Fibroblast of the aortic adventitia (primary cell): ENCODE measurements at places on chromosomes 7 and 10. TPM values are rescaled to one million over a fixed set of nuclear protein-coding genes. Genes with fewer than 3 reads are reported as not detected.

ZP3 gene
- 0.63 and 2.9 TPM in 2 replicates for total RNA-seq

DNA sequence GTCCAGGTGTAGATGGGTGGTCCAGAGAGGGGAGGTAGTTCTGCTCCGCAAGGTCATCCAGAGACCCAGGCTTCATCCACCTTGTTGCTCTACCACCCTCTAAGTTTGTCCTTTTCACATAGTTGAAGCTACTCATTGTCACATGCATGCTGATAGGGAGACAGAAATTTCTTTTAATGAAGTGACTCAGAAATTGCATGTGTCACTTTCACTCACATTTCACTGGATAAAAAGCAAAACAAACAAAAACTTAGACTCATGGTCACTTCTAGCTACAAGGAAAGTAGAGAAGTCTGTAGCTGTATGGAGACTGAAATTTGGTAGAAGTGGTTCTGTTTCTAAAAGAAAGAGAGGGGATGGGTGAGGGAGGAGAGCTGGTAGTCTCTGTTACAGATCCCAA, 161.9 kb downstream of the SORCS3 start:
- no peak for DNase-seq

DNA sequence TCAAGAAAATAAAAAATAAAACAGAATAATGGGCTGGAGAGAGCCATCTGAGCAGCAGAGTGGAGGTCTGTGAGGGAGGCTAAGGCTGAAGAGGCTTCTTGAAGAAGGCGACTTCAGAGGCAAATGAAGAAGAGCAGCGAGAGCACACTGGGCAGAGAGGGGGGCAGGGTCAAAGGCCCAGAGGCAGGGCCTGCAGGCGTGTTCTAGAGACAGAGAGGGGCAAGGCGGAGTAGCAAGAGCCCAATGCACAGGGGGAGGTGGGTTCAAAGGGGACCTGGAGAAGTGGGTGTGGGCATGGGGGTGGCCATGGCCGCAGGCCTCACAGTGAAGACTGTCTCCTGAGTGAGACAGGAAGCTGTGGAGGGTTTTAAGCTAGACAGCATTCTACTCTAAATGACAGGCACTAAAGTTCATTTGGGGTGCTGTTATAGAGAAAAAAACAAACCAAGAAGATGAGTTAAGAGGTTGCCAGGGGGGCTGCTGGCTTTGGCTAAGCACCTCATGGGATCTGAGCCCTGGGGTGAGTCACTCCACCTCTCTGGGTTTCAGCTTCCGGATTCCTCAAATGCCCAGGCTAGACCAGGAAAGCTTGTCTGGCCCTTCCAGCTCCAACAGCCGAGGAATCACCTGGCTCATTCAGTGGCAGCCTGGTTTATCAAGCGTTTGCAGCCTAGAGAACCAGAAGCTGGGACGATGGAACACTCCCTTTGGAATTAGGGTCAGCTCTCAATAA, 81.7 kb downstream of the DLG5 start:
- peak; percentile 82 for DNase-seq

DNA sequence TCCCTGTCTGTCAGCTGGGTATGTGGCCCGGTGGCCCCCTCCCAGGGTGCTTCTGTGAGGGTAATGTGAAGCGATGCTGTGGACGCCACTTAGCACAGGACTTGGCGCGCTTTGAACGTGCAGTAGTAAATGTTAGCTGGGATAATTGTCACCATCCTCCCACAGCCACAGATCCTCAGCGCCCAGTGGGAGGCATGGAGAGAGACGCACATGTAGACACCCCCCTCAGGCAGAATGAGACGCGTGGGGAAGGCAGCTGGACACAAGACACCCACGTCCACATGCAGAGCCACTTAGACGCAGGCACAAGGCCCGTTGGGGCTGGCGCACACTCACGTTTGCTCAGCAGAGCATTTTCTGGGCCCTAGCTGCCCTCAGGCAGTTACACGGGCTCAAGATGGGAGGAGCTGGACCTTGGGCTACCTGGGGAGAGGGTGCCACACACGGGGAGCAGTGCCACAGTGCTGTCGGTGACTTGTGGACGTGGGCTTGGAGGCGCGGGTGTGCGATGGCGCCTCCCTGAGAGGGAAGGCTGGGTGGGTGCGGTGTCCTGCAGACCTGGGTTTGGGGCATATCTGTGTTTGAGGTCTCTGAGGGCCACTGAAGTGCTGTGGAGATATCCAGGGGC, 26.4 kb downstream of the ADCYAP1R1 start:
- no peak for DNase-seq

TDRD1 gene
- total RNA-seq: 0.25 and 0.45 TPM in 2 replicates

- no peak for DNase-seq
Observed at GRCh38 chr7:75614401-75614800, 122.3 kb downstream of the SPDYE5 start.

AUTS2 gene
- 10.7 and 33.4 TPM in 2 replicates for total RNA-seq

DNA sequence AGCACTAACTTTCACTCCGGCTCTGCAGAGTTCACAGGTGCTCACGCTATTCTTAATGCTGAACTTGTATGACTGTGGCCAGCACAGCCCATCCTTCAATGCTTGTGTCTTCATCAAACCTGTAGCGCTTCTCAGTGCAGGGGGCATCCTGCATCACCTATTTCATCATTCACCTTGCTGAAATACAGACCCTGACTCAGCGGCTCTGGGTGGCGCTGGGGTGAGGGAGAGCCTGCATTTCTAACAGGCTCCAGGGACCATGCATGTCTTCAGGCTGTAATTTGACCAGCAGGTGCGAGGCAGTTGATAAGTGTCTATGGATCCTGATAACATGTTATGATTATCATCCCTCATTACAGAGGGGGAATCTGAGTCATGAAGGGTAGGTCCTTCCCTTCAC, 89.3 kb downstream of the VOPP1 start:
- DNase-seq: no peak

- DNase-seq: no peak
Observed at GRCh38 chr10:6148908-6149307, 53.8 kb upstream of the PFKFB3 start.

GRCh38 chr10:14074062-14074884, 256.5 kb downstream of the FRMD4A start:
- peak; percentile 100 for DNase-seq

SUV39H2 gene
- total RNA-seq: 6.5 and 26.8 TPM in 2 replicates

GRCh38 chr10:70477661-70478162, 855 bp upstream of the PALD1 start:
- peak; percentile 15 for DNase-seq

DNA sequence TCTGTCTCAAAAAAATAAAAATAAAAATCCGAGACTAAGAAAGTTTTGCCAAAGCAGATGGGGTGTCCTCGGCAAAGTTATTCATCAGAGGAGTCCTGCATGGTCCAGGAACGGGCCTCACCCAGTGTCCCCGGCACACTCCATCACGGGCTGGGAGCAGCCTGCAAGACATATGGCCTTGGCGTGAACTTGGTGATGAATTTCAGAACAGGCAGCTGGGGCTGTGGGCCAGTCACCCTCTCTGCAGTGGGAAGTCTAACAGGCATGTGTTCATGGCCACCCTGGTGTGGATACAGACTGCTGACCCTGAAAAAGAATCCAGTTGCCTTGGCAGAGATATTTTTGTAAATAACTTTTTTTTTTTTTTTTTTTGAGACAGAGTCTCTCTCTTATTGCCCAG, 34.7 kb downstream of the NPTX2 start:
- no peak for DNase-seq

DNA sequence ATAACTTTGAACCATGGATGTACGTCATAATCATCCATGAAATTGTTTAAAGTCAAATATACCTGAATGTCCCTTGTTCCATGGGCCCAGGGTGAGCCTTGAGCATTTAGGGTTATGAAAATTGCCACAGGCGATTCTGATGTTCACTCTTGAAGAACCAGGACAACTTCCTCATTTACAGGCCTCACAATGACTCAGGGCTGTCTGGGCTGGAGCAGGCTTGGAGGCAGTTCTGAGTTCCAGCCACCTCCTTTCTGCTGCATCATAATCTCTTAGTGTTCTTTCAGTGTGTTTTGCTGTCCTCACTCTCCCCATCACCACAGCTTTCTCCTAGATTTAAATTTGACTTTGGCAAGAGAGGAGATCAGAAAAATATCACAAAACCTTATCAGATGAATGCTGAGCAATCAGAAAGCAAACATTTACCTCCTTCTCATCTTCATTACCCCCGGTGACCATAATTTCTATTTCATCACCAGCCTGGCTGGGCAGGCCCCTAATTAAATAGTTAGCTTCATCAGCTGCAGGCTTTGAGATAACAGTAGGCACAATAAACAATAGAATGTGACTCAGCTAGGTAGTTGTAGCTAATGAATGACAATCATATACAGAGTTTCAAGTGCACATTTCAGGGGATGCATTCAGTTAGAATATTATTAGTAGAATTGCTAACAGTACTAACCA, 571.0 kb downstream of the SH2D4B start:
- no peak for DNase-seq

PAX4 gene
- not detected in 2 replicates for total RNA-seq

- DNase-seq: no peak
Observed at GRCh38 chr10:49749556-49750491, 12.3 kb downstream of the OGDHL start.

NEUROG3 gene
- total RNA-seq: not detected in 2 replicates

GRCh38 chr7:39526666-39527065, 39.5 kb upstream of the YAE1 start:
- DNase-seq: no peak

KIAA1549 gene
- 0.57 and 3.7 TPM in 2 replicates for total RNA-seq

DNA sequence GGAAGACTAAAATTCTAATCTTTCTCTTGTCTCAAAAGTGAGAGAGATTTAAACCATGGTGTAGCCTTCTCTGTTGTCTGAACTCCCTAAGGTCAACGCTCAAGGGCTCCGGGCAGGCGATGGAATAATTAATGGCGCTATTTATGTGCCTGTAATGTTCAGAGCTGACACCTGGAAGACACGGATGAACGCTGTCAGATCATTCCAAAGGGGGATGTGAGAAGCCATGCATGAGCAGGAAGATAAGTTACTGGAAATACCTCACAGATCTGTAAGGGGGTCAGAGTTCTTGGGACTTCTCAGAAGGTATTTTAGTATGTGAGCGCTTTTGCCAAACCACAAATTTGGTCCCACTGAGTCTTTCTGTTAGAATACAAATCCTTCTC, 73.3 kb upstream of the MTPN start:
- no peak for DNase-seq

DNA sequence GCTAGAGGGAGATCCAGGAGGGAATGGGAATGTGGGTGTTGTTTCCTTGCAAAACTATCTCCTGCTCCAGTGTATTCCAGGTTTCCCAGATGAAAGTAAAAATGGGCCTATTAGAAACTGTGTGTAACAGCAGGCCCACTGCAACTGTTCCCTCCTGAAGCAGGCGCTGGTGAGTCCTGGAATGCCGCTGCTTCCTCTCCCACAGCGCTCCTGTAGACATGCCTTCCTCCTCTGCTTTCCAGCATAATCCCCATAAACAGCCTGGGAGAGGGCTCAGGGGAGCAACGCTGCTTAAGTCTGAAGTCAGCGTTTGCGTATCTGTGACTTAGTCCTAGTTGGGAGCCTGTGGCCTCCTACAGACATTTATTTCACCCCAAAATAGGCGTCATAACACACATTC, 551.0 kb upstream of the FOXK1 start:
- no peak for DNase-seq

DNA sequence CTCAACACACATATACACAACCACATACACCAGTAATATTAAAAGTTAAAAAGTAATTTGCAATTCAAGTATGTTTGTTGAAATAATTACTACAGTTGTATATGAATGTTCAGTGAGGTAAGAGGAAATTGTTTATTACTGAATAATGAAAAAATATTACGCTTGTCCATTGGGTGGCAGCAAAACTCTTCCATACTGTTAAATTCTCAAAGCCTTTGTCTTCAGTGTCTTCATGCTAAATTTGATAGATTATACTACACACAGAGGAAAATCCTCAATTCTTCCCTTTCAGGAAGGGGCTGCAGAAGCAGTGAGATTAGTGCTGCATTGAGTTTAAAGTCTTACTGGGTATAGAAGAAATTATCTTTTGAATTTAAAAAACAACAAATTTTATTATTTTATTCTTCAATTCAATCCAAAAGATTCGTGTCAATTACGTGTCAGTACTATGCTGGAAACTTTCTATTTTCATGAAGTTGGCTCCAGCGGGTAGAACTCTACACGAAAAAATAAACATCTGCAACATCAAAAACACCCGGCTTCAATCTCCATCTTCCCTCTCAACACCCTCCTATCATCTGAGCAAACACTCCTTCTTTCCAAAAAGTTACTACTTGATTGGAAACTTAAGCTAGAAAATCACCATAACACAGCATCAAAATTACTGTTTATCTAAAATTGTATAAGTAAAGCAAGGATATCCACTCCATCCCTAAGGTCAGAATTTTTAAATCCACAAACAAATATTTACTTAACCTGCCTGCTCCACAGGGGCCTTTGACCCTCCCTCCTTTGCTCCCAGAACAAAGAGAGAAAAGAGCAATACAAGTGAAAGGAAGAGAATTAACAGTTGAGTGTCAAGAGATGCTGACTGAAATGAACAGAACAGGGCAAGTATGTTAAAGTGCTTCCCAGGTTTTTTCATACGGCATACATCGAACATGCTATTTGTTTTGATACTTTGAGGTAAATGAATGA, 37.0 kb upstream of the TES start:
- peak; percentile 81 for DNase-seq

DNA sequence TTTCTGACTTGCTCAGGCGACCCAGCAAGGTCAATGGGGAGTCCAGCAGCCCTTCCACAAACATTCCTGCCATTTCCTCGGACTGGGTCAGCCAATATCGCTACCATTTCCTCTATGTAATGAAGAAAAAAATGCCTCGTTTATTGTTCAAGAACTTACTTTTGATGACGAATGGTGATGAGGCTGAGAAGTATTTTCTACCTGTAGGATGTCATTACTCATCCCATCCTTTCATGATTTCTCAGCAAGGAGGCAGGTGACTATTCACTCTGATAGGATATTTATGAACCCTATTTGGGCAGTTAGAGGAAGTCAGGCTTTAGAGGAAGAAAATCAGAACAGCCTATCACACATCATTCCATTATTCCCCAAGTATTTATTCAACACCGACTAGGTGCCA, 178.6 kb downstream of the FANK1 start:
- DNase-seq: no peak

- DNase-seq: no peak
Observed at GRCh38 chr7:7821517-7821916, 103.1 kb upstream of the RPA3 start.

FBXL13 gene
- total RNA-seq: 2.9 and 3.4 TPM in 2 replicates

DNA sequence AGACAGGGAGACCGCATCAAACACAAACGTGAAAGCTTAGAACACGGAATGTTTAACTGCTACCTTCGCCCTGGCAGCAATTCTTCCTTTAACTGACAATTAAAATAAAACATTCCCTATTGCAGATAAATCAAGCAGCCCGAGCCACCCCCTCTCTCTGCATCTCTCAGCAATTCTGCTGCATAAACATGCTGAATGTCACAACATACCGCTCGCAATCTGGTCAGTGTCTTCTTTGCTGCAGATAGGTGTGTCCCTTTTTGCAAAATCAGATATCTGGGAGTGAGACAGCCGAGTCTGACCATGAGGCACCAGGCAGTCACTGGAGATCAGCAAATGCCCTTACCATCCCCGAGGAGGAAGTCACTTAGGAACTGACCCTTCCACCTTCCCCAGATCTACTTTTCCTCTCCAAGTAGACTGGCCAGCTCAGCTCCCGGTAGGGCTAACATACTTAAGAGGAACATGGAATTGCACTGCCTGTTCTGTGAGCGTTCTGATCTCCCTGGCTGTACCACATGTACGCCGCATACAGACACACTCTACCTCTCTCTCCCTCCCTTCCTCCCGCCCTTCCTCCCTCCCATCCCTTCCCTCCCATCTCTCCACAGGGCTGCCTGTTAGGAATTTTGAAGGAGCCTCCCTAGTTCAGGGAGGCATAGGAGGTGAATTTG, at the start of gene FRMD4A:
FRMD4A (minus strand) TSS at position 537 of the 674 bp plus-strand sequence.
- DNase-seq: no peak
